ENCODE measurements at places on chromosomes 6 and 20.
A peak's percentile ranks its signal among the peaks of the same experiment; 100 is the strongest.

DNA sequence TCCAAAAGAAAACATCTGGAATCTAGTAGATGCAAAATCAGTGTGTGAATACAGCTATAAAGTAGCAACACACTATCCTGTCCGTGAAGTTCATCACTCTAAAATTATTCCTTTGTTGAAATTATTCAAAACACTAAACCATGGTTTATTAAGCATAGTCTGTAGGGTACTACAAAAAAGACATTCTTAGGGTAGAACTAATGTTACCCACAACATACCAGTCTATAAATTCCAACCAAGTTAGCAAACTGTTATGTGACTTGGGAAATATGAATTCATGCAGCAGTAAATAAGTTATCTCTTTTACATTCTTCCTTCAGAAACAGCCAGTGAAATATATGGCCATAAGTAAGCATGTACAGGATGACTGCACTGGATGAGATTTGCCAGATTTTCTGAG, 580.3 kb upstream of the ADGRB3 start:
- DNase-seq = no peak

DNA sequence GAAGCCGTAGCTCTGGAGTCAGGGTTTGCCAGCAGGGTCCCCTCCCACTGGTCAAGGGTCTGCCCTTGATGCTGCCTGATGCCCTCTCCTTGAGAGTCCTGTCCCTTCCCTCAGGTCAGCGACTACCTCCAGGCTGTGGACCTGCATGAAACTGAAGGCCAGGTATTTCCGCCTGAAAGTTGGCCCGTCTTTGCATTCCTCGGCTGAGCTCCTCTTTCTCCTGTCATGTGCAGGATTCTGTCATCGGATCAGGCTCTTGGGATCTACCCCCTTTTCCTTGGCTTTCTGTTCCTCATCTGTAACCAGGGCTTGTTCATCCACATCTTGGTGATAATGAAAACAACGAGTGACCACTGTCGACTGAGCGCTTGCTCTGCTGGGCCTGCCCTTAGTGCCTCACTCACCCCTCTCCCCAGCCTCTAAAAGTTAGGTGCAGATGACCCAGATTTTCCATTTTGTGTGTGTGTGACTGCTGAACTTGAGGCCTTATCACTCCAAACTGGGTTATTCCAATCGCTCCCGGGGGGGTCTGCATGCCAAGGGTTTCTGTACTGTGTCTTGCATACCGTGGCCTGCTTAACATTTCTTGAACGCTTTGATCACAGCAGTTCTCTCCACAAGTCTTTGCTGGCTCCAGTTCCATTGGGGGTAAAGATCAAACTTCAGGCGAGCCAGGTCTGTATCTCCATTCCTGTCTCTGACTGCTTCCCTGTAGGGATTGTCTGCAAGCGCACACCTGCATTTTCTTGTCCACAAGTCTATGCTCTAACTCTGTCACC, 81.6 kb downstream of the DTD1 start:
- no peak for DNase-seq

- no peak for DNase-seq
Measured at GRCh38 chr6:11211254-11211653, 21.2 kb downstream of the NEDD9 start.

- peak; percentile 17 for DNase-seq
Measured at GRCh38 chr6:101396548-101397173, 3.2 kb downstream of the GRIK2 start.

DNA sequence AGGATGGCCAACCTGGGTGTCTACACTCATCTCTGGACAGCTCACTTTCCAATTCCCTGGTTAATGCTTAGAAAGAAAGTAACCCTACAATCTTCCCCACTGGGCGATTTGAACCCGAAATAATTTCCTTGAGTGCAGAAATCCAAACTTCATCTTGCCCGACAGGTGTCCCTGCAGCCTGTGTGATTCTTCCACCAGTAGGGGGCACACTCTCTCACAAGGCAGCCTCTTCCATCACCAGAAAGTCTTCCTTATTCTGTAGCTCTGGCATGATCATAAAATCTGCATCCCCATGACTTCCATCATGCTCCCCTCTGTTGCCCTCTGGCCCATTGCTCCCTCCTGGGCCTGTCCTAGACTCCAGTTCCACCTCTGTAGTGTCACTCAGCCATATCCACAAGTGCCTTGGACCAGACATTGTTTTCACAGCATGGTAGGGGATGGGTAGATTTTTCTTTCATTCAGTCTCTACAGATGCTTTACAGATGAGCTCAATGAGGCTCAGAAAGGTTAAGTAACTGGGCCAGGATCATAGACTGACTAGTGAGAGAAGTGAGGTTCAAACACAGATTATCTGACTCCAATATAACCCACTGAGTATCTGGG, 170.4 kb upstream of the SPTLC3 start:
- DNase-seq = no peak

- no peak for DNase-seq
Measured at GRCh38 chr6:132053511-132053910, 102.3 kb upstream of the CCN2 start.

- no peak for DNase-seq
Measured at GRCh38 chr20:760751-761417, 7.4 kb downstream of the SLC52A3 start.
